GM12865 (cell line): ENCODE measurements at places on chromosomes 11 and 22.
A peak's percentile ranks its signal among the peaks of the same experiment; 100 is the strongest.

DNA sequence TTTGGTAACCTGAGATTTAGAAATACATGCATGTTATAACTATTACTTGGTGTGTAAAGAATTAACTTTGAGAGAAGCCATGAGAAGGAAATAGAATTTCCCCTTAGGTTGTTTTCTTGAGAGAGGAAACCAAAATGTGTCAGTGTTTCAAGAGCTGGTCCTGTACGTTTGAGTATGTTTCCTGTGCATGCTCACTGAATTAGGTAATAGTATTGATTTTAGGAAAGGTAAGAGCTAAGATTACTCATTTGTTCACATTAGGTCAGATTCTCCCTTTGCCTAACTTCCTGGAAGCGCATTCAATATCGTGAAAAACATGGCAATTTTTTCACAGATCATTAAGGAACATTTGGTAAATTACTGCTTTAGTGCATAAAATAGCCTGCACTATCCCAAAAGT is 49.3 kb upstream of the RDX start:
- DNase-seq: peak; percentile 83

DNA sequence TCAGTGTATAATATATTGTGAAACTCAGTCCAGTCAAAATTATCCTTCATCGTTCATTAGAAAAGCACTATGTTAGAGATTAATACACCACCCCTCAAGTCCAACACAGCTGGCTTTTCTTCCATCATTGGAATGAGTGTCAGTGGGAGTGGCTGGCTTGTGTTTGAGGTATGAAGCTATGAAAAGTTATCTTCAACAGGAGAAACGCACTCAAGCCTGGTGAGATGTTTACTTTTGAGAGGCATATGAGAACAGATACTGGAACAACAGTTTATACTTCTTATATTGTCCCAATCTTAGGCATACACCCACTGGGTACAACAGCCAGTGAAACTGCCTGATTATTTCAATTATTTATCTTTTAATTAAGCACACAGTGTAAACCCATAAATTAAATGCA is 34.3 kb downstream of the PLEKHB1 start:
- DNase-seq: no peak

GRCh38 chr22:45284705-45285262 is at the start of gene UPK3A:
Gene UPK3A, plus strand, starts transcription at chr22:45284949. Its CDS starts 65 bp downstream, at chr22:45285014.
- DNase-seq: peak; percentile 52

GRCh38 chr11:70908223-70908622 is 344.2 kb downstream of the SHANK2 start:
- DNase-seq: no peak

DNA sequence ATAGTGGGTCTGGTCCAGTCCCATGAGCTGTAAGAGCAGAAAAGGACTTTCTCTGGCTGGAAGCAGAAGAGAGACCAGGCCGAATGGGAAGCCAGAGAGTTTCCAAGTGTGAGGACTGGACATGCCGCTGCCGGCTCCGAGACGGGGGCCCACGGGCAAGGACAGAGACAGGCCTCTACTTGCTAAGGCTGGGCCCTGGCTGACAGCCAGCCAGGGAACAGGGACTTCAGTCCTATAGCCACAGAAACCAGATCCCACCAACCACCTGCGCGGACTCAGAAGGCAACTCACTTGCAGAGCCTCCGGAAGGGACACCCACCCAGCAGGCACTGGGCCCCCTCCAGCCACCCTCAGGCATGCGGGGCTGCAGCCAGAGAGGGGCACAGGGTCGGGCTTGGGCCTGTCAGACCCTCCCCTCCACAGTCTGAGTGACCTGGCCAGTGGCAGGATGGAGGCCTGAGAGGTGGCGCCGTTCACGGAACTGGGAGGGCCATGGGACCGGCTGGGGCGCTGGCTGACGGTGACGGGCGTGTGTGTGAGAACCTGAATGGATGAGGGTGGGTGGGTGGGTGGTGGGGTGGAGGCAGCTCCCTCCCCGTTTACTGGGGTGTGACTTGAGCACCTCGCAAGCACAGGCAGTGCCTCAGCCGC is 47.8 kb upstream of the A4GALT start:
- DNase-seq: no peak

DNA sequence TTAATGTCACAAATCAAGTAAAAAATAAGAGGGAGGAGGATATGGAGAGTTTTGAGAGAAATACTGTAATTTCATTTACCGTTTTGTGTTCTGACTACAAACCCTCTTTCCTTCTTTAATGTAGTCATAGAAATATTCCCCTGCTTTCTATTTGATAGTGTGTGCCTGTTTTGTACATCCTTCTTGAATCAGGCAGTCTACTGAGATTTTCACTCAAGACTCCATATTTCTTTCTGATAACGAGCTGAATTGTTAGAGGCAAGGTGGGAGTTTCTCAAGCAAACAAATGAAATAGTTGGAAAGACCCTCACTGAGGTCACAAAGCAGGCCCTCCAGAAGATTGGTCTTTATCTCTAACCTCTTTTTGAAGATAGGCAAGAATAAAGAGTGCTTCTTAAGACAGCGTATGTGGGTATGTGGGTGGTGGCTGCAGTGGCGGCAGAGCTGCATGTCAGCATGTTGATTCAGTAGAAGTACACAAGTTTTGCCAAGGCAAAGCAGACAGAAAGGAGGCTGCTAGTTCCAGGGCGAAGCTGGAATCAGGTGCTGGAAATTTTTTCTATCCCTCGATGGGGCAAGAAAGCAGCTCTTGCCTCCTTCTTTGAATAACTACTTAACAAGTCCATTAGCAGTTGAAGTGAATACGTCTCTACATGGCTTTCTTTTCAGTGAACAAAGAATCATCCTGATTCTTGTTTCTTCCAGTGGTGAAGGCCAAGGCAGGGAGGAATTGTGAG is 164.2 kb downstream of the FAM76B start:
- no peak for DNase-seq

- no peak for DNase-seq
These were observed 1.2 kb downstream of the CSRP3 start for GRCh38 chr11:19200410-19201201.
